ENCODE measurements at places on chromosomes 7 and 10.
A peak's percentile ranks its signal among the peaks of the same experiment; 100 is the strongest.

DNA sequence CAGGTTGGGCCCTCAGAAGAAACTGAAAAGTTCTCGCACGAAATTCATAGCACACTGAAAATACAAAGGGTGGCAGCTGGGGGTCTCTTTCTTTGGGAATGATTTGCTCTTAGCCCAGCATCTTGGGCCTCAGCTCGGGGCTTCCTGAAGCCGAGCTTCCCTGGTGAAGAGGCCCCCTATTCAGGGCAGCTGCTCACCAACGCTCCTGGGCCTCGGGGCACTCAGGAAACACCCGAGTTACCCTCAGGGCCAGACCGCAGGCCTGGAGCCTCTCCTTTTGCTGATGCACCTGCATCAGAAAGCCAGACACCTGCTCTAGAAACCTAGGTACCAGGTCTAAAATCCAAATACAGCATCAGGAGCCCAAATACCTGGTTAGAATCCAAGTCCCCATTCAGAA, 85.5 kb downstream of the PTPRE start:
- no peak for DNase-seq

- no peak for DNase-seq
Observed at GRCh38 chr7:42385912-42386311, 148.9 kb upstream of the GLI3 start.

- DNase-seq, result no peak
Observed at GRCh38 chr7:97859606-97860204, 12.5 kb downstream of the ASNS start.

GRCh38 chr7:67463983-67464382, 467.4 kb downstream of the TYW1 start:
- DNase-seq, result no peak

- DNase-seq, result no peak
Observed at GRCh38 chr10:51117794-51118193, 43.5 kb downstream of the PRKG1 start.

GRCh38 chr10:79127151-79127961, 58.6 kb downstream of the ZMIZ1 start:
- DNase-seq, result peak; percentile 84

DNA sequence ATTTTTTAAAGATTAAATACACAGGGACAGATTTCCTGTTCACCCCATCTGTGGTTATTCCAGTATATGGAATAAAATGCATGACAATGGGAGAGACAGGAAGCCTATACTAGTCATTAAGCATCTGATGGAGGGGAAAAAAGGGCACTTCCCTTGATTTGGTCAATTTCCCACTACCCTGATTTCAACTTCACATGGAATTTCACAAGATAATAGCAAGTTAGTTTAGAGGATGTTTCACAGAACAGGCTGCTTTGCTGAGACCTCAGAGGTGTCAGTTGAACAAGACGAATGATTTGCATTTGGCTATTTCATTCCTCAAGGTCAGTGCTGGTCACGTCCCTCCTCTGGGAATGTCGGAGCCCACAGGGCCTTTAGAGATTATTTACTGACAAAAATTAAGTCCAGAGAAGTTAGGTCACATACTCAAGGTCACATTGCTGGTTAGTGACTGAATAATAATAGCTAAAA, 4.7 kb upstream of the ITPRIP start:
- no peak for DNase-seq

DNA sequence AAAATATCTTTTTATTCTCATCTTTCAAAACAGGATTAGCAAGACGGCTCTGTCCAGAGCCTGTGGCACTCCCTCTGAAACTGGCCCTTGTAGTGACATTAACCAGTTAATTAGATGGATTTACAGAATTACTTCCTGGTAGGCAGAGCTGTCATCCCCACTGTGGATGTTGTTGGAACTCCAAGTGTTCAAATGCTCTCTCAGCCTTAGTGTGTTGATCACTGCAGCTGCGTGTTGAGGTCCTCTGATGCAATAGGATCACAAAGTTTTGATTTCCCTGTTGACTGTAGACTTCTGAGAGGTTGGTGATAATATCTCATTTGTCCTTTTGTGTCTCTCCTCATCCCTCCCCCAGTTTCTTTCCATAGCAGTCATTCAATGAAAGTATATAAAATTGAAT, 117.3 kb upstream of the CDK6 start:
- DNase-seq, result no peak

DNA sequence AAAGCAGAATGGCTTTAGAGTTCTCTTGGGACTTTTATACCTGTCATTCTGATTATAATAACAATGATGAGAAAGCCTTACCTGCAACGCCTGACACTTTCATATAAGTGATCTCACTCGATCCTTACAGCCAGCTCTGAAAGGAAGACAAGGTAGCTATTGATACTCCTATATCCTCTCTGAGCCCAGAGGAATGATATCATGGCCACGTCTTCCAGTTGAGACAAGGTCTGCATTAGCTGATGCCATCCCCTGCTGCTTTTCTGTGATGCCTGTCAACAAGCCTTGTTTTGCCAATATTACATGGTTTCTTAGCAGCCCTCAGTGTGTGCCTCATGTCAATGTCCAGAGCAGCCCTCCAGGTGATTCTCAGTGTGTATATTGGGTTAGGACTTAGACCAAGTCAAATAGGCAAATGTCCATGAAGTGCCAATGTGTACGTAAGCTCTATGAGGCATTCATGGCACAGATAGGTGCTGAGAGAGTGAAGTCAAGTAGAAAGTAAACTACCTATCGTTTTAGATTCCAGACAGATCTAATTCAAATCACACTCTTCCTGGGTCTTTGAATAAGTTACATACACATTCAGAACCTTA, 405.9 kb downstream of the ADRA2A start:
- DNase-seq, result no peak

DNA sequence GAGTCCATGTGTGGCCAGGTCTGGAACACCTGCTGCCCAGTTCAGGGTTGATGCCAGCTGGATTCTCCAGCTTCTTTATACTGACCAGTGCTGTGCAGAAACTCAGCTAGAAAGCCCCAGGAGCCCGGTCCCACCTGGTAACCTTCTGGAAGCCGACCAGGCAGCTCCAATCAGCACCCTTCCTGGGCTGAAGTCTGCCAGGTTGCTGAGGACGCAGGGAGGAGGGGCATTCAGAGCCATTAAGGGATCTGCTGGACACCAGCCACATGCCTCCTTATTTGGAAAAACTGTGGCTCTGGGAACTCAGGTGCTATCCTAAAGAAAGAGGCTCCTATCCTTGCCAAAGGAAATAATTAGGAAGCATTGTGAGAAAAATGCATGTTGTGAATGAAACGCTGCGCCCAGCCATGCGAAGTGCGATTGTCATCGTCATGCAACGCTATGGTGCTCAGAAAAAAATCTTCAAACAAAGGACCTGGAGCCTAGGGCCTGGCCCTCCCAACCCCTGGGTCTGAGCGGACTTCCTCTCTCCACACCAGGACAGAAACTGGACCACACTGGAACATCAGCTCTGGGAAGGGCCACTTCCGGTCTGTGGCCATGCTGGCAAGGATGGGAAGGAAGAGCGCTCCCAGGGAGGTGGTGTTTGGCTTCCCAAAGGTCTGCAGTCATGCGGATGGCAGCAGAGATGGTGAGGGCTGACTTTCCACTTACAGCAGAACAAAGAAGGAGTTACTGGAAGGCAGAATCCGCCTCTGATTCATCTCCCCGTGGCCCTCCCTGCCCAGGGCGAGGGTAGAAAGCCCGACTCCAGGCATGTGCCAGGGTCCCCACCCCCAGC, 90.1 kb downstream of the FAM53B start:
- no peak for DNase-seq

DNA sequence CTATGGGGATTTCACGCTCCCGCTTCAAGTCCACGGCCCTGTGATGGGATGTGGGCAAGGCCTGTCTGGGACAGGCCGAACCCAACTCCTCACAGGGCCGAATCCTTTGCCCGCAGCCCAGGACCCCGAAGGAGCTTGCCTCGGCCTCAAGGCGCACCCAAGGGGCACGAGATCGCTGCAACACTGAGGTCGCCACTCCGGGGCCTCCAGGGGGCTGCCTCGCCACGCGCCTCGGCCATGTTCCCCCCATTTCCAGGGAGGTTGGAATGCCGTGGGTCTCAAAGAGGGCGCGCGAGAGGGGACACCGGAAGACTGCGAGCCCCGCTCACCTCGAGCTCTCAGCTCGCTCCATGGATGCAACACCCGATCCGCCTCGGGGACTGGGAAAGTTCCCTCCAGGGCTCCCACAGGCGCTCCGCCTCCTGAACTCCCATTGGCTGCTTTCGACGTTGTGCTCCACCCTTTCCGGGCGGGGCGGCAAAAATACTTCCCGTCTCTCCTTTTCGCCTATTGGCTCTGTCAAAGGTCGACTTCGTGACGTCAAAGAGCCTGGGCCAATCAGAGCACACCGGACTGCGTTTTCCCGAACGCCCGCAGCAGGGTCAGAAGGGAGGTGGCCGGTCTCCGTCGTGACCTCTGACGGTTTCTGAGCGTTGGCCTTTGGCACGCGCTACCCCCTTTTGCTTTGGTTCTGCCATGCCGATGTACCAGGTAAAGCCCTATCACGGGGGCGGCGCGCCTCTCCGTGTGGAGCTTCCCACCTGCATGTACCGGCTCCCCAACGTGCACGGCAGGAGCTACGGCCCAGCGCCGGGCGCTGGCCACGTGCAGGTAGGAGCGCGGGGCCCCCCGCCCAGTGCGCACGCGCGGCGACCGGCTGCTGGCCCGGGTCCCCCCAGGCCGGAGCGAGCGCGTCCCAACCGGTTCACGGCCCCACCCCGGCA, at the start of the genes AIMP2 and PMS2:
TSS of gene AIMP2 (plus strand) at position 605 of the 944 bp plus-strand sequence. CDS start at position 697, 92 bp downstream.
TSS of gene PMS2 (minus strand) at position 382 of the 944 bp plus-strand sequence. CDS start at position 352, 30 bp downstream.
- peak; percentile 98 for DNase-seq

DNA sequence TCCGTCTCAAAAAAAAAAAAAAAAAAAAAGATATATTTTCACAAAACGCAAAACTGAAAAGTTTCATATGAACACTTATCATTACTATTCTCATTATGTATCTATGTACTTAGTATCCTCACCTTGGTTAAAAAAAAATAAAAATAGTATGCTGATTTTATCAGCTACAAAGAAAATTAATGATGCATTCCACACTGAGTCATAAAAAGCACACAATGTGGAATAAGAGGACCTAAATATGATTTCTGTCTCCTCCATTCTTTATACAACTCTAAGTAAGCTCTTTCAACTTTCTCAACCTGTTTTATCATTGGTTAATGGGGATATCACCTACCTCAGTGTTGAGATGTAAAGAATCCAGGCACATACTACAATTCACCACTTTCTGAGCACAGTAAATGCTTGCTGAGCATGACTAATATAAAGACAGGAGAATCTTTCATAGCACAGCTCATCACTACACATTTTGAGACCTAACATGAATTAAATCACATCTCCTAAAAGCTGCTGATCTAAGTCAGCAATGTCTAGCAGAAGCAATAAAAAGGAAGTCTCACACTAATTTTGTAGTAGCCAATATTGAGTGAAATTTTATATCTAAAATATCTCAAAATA, 2.7 kb downstream of the SNX13 start:
- DNase-seq, result no peak

DNA sequence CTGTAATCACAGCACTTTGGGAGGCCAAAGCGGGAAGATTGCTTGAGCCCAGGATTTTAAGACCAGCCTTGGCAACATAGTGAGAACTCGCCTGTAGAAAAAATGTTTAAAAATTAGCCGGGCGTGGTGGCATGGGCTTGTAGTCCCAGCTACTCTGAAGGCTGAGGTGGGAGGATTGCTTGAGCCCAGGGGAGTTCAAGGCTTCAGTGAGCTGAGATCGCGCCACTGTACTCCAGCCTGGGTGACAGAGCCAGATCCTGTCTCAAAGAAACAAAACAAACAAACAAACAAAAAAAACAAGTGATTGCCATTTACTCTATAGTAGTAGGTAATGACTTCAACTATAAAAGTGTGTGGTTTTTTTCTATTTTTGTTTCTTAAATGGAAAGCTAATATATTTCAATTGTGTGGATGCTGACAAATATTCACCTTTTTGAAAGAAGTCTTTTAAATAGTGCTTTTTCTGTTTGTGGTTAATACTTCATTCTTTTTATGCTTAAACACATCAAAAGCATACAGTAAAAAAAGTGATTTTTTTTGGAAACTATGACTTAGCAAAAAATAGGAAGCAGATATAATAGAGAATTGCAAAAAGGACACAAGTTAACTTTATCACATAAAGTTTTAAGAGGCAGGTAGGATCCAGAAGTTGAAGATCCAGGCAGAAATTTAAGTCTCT, 48.4 kb downstream of the ZNF277 start:
- no peak for DNase-seq

- no peak for DNase-seq
Observed at GRCh38 chr7:74009719-74010118, 18.3 kb upstream of the ELN start.

- DNase-seq, result no peak
Observed at GRCh38 chr7:36741866-36742265, 17.6 kb upstream of the AOAH start.

- no peak for DNase-seq
Observed at GRCh38 chr7:140691376-140692045, 5.0 kb upstream of the NDUFB2 start.

GRCh38 chr7:104035351-104035750, 45.9 kb upstream of the RELN start:
- DNase-seq, result no peak

DNA sequence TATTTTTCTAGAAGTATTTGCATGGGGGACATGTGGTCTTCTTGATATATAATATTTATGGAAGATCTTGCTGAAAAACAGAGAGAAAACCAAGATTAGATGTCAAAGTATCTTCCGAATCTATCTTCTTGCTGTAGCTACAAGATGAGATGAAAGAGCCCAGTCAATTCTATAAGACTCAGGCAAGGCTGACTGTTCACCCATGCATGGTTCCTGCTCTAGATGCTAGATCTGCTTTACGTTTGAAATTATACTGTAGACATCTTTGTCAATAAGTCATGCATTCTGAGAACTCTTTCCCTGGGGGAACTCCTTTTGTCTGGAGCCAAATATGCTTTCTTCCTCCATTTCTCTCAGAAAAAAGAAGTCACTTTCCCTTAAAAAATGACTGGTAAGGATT, 1292.0 kb downstream of the XPNPEP1 start:
- no peak for DNase-seq

GRCh38 chr7:79730971-79731370, 277.5 kb upstream of the MAGI2 start:
- no peak for DNase-seq

- DNase-seq, result no peak
Observed at GRCh38 chr7:67470256-67470751, 473.7 kb downstream of the TYW1 start.

DNA sequence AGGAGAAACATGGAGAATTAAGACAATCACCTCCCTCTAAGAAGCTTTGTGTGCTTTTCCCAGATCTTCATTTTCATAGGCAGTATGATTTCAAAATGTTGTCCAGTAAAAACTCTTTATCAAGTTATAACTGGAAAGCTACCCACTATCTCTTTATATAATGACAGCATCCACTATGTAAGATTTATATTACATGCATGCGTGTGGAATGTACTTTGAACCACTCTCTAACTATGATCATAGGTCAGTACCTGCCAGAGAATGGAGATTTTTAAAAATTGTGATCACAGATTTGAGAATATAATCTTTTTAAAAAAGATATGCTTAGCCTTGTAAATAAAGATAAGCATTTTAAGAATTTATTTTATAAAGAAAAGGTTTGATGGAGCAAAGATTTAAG, 17.9 kb downstream of the PAPSS2 start:
- DNase-seq, result no peak

DNA sequence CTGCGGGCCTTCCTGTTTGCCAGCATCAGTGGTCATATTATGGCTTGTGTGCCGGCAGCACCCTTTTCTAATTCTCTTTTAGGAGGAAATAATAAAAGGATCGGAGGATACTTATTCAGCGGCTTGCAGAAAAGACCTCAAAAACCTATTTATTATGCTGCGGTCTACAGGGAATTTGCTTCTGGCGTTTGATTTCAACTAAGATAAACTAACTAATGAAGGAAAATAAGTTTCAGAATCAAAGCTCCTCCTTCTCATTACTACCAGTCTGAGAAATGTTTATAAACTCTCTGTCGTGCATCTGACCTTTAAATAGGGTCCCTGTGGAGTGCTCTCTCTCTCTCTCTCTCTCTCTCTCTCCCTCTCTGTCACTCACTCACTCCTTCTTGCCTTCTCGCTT, 335.0 kb upstream of the GLI3 start:
- DNase-seq, result no peak
